ENCODE measurements at places on chromosomes 5 and 9.

DNA sequence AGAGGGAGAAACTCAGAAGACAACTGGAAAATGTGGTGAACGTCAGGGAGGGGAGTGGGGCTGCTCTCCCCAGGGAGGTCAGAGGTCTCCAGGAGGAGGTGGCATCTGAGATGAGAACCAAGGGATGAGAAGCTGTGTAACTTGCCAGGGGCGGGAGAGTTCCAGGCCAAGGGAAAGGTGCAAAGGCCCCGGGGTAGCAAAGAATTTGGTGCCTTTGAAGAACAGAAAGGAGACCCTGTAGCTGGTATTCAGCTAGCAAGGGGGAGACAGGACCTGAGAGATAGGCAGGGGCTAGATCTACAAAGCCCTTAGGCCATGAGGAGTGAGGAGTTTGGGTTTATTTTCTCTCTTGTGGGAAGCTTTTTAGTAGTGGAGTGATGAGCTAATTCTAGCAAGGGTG is 3.3 kb downstream of the DNM1 start:
- DNase-seq, result no peak

GRCh38 chr5:113317636-113318035 is 117.2 kb downstream of the TSSK1B start:
- DNase-seq, result no peak

DNA sequence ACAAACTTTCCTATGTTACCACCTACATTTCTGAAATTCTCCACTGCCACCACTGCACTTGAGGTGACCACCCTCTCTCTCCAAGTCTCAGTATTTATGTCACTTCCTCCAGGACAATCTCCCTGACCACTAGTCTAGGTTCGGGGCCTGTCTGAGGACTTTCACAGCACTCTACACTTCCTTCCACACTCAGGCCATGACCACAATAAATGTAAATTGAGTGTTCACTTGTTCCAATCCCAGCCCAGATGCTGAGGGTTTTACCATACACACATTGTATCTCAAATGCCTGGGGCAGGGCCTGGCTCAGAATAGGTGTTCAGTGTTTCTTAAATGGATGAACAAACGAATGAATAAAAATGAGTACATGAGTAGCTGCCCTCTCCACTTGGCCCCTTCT is 26.9 kb upstream of the CCNG1 start:
- DNase-seq, result no peak

- no peak for DNase-seq
Observed at GRCh38 chr9:7376833-7377232, 422.7 kb downstream of the DMAC1 start.

DNA sequence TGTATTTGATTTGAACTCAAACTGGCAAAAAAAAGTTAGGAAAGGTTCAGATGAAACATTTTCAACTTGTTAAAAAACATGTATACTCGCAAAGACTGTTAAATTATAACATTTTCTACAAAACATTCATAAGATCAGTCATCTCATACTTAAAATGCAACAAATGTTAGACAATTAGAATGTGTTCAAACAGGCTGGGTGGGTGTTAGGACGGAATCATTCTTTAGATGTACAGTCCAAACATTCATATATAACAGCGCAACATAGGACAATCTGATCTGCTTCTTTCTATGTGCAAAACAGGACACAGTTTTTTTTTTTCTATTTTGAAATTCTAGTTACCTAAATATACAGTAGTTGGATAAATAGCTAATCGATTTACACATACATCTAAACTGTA is 22.2 kb downstream of the IL4 start:
- no peak for DNase-seq

- DNase-seq, result no peak
Observed at GRCh38 chr9:4620881-4621555, 41.1 kb upstream of the PLPP6 start.

- no peak for DNase-seq
Observed at GRCh38 chr9:557601-558201, 283.8 kb upstream of the DMRT1 start.

DNA sequence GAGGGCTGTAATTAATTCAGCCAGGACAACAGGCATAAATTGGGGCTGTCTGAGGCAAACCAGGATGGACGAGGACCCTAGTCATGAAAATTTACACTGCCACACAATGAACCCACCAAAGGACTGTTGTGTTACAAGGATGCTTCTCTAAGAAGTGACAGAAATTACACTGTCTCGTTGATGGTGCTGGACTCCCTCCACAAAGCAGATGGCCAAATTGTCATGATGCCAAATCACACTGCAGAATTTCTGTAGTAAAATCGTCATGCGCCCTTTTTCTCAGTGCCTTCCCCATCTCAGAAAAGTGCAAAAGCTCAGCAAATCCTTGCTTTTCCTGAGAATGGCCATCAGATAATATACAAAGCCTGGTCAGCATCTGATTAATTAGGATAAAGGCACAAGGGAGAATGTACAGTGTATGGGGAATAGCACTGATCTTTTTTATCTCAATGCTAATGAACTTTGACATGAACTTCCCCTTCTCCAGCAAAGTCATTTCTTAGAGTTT is 545.8 kb downstream of the CSNK1G3 start:
- no peak for DNase-seq

DNA sequence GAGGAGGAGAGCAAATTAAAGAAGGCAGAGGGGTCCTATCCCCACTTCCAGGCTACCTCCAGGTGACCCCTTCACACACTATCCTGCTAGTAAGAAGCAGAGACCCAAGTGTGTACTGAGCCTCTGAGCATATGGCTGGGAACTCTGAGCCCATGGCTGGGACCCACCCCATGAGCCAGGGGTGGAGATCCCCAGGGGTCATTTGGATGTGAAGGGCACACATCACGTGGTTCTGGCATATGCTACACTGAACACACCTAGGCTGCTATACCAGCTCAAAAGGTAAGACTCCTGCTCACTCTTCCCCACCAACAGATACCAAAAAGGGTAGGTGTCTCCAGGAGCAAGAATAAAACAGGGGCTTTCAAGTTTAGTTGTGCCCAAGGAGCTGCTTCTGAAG is 149.9 kb downstream of the FRMD3 start:
- DNase-seq, result no peak

DNA sequence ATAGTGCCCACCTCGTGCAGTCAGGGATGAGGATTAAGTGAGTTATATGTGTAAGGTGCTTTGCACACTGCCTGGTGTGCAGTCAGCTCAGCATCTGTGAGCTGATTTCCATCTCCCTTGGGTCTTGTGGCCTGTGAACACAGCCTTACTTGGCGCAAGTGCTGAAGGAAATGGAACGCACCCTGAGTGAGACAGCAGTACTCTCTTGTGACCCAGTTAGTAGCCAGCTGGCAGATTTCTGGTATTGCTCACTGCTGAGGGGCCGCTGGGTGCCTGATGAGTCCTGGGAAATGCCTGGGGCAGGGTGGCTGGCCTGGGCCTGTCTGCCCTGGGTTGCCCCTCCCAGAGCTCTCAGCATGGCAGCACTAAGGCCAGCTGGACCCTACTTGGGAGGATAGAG is 90.9 kb upstream of the BOD1 start:
- DNase-seq, result no peak

DNA sequence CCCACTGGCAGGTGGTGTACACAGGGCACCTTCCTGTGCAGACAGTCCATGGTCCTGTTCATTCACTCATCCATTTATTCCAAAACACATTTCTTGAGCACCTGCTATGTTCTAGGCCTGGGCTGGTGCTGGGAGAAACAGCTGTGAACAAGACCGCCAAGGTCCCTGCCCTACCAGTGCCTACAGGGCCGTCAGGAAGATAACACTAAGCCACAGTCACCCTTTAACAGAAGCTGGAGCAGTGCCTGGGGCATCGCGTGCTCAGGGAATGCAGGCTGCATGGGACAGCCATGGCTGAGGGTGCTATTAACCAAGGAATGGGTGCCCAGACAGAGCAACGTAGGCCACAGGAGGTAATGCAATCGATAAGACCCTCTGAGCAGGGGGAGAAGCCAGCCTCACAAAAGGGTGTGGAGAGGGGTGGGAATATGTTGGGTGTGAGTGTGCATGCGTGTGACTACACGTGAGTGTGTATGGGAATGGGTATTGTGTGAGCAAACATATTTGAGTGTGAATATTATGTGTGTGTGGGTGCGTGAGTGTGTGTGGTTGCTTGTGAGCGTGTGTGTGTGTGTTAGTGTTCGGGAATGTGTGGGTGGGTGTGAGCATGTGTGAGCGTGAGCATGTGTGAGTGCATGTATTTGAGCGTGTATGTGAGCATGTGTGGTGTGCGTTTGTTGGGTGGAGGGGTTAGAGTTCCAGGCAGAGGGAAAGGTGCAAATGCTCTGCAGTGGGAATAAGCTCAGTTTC is 19.1 kb downstream of the DUSP1 start:
- no peak for DNase-seq

GRCh38 chr9:124054582-124055227 is 43.1 kb downstream of the LHX2 start:
- DNase-seq, result peak; percentile 21

DNA sequence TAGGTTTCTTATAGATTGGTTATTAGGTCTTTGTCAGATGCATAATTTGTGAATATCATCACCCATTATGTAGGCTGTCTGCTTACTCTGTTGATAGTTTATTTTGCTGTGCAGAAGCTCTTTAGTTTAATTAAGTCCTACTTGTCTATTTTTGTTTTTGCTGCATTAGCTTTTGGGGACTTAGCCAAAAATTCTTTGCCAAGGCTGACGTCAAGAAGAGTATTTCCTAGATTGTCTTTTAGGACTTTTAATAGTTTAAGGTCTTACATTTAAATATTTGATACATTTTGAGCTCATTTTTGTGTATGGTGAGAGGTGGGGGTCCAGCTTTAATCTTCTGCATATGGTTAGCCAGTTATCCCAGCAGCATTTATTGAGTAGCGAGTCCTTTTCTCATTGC is 24.8 kb upstream of the ANGPTL2 start:
- no peak for DNase-seq

- DNase-seq, result no peak
Observed at GRCh38 chr5:43033841-43034590, 6.1 kb downstream of the ANXA2R start.

DNA sequence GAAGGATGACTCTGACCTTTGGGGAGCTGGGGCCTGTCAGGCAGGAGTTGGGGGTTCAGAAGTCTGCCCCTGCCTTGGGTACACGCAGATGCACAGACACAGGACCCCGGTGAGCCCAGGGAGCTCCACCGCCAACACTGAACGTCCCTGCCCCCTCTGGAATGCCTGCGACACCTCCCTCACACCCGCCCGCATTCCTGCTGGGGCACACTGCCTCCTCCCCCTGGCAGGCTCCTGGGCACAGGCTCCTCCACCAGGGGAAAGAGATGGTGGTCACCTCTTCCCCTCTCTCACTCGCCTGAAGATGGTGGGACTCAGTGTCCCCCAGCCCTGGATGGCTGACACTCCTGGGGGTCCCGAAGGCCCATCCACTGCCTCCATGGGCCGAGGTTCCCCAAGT is 12.0 kb downstream of the CRB2 start:
- no peak for DNase-seq

GRCh38 chr5:149665416-149666175 is 64.5 kb upstream of the PPARGC1B start:
- DNase-seq, result no peak

- DNase-seq, result no peak
Observed at GRCh38 chr9:95363051-95363841, 45.7 kb upstream of the FANCC start.

- DNase-seq, result no peak
Observed at GRCh38 chr5:178086266-178086665, 27.1 kb upstream of the N4BP3 start.

All from NK-92 treated with Interleukin-12 subunit alpha and Interleukin-12 subunit beta, amount 100 ng/mL, for 24 hours (cell line).